NCI-H446 treated with DMSO at 0.1 percent for 48 hours (cell line): ENCODE measurements at places on chromosomes 5 and 9.

GRCh38 chr9:112542593-112543292 lies 56.1 kb downstream of the KIAA1958 start:
- no peak for DNase-seq

GRCh38 chr5:7667216-7667767 lies 183.6 kb downstream of the CFAP90 start:
- no peak for DNase-seq

DNA sequence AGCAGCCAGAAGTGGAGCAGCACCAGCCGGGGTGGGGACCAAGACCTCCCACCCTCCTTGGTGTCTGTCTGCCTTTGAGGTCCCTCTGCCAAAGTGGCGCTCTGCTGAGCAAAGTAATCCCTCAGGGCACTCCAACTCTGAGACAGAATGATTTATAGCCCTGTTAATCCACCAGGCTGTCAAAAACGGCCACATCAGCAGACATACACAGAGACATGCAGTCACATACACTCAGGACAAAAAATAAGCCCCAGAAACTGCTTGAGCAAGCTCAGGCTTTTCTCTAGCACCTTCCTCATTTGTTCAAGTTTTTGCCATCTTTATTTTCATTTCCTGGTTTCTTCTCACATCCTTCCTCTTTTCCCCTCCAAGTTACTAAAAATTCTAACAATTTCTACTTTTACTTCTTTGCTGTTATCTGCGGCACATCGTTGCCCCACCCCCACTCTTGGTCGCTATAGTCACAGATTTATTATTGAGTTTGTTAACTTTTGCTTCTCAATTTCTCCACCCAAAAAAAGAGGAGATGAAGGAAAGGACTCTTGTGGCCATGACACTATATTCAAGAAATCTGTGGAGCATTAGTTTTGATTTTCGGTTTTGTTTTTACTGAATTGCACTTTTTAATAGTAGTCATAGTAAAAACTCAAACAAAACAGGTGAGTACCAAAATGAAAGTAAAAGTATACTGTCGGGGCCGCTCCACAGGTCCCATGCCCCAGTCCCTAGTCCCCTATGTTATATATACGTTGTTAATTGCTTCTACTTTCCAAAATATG lies 17.4 kb upstream of the ADRB2 start:
- peak; percentile 73 for DNase-seq

- DNase-seq, result no peak
These were observed 36.6 kb downstream of the FAM240B start for GRCh38 chr9:38683336-38683735.

DNA sequence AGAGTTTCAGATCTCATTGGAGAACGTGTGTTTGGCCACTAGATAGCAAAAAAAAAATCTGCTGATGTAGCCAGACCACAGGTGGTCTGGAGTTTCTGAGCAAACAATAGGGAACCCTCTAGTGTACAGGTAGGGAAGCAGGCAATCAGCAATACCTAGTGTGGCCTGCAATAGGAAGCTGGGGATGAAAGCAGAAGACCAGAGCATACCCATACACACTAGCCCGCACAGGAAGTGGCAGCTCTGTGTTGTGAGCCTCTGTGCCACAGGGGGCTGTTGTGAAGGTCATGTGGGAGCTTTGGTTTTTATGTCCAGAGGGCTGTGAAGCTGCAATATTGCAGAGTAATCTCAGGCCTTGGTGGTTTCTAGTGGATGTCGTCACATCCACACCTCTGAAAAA lies 81.2 kb downstream of the MTAP start:
- DNase-seq, result no peak

DNA sequence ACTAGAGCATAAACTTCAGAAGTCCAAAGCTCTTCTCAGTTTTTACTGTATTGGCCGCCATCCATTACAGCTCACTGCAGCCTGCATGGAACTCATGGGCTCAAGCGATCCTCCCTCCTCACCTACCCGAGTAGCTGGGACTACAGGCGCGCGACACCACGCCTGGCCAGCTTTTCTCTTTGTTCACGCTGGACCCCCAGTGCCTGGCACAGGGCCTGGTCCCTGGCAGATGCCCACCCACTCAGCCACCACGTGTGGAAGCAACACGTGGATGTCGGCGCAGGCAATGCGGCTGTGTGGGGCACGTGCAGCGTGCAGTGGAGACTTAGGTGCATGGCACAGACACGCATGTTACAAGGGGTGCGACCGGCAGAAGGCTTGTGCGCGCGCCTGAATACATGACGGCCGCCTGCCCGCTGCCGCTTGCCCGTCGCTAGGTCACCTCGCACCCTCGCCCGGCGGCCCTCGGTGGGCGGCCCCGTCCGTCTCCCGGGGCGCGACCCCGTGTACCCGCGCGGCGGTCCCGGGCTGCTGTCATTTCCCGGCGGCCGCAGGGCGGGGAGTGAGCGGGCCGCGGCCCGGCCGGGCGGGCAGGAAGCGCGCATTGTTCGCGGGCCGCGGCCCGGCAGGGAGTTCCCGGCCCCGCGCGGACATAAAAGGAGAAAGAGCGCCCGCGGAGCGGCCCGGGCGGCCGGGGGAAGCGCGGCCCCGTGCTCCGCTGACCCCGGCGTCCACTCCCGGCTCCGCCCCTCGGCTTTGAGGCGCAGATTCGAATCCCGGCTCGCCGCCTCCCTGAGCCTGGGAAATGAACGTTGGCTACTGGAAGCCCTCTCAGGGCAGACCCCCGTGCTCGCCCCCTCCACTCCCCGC lies 24.1 kb upstream of the PTGS1 start:
- DNase-seq, result no peak

- DNase-seq, result no peak
These were observed 25.9 kb downstream of the SLC1A3 start for GRCh38 chr5:36632363-36632664.

DNA sequence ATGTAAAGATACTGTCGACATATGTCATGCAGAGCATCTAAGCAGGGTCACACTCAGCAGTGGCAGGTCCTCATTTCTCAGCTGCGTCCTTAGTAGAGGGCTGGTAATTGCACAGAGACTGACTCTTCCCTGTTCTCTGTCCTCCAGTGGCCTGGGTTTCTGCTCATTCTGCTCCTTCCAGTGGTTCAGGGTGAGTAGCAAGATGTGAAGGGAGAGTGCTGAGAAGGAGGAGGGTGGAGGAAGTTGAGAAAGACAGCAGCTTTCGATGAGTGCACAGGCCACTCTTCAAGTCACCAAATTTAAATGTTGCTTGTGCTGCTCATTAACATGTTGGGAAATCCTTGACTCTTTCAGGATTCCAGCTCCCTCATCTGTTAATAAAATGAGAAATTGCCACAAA lies 203.9 kb downstream of the FBXL7 start:
- DNase-seq, result no peak

GRCh38 chr9:129081388-129081904 lies 535 bp downstream of the DOLPP1 start:
- DNase-seq, result no peak

DNA sequence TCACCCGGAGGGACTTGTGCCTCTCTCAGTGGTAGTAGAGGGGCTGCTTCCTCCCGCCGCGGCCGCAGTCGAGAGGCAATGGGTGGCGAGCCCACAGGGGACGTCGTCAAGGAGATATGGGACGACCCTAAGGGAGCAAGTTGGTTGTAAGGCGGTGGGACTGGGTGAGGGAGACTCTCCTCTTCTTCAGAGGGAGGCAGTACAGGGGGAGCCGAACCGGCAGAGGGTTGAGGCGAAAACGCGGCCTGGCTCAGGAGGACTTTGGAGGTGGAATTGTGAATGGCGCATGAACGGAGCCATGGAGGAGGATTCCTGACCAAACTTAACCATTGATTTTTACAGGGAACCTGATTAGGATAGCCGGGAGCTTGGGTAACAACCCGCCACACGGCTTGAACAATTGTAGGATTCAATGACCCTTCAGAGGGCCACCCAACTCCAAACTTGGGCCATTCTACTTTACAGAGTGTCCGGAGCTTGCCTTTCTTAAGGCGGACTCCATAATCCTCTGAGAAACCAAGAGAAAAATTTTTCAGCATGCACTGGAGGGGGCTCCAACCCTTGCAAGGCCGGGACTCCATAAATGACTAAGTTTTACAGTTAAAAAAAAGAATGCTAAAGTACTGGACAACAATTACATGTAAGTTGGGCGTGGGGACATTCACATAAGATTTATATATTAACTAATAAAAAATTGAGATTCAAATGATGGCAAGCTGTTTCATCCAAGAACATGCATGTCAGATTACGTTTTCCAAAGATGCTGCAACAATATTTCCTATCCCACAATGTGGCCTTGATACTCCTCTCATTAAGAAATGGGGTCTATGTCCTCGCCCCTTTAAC lies 19.4 kb upstream of the RHOBTB3 start:
- DNase-seq, result no peak
